ENCODE measurements at places on chromosomes 4 and X. TPM values are rescaled to one million over a fixed set of nuclear protein-coding genes. Genes with fewer than 3 reads are reported as not detected.
A peak's percentile ranks its signal among the peaks of the same experiment; 100 is the strongest.

LUZP4 gene
- total RNA-seq = not detected

PLP1 gene
- total RNA-seq = 9.3 TPM

TLR1 gene
- 26.6 TPM for total RNA-seq

CTAG1A gene
- not detected for total RNA-seq

- no peak for DNase-seq
- no peaks in the 10 kb centered on the region for H3K4me1 ChIP-seq
- H3K27ac ChIP-seq = no peak overlapping the region
- H3K4me3 ChIP-seq = no peak overlapping the region
- H3K36me3 ChIP-seq = no peaks in the 10 kb centered on the region
- H3K27me3 ChIP-seq = no peaks in the 10 kb centered on the region
These were observed 66.5 kb downstream of the MAMLD1 start for GRCh38 chrX:150429594-150429993.

GRCh38 chrX:30307466-30307865 lies 1.7 kb downstream of the NR0B1 start:
- no peaks in the 10 kb centered on the region for H3K36me3 ChIP-seq
- no peaks in the 10 kb centered on the region for H3K4me1 ChIP-seq
- no peak overlapping the region for H3K27ac ChIP-seq
- H3K4me3 ChIP-seq = no peak overlapping the region
- peaks cover 33% of the 10 kb centered on the region for H3K27me3 ChIP-seq

- H3K4me3 ChIP-seq = no peak overlapping the region
- no peaks in the 10 kb centered on the region for H3K27me3 ChIP-seq
- no peak for DNase-seq
- H3K36me3 ChIP-seq = no peaks in the 10 kb centered on the region
- H3K27ac ChIP-seq = no peak overlapping the region
- no peaks in the 10 kb centered on the region for H3K4me1 ChIP-seq
These were observed 90.8 kb downstream of the NAA11 start for GRCh38 chr4:79235095-79235494.

- H3K27ac ChIP-seq = no peak overlapping the region
- no peak overlapping the region for H3K4me3 ChIP-seq
- H3K4me1 ChIP-seq = no peaks in the 10 kb centered on the region
- DNase-seq = no peak
These were observed 395.0 kb downstream of the PCDH10 start for GRCh38 chr4:133544097-133544496.

- no peaks in the 10 kb centered on the region for H3K36me3 ChIP-seq
- no peaks in the 10 kb centered on the region for H3K27me3 ChIP-seq
- no peak overlapping the region for H3K27ac ChIP-seq
- H3K4me3 ChIP-seq = no peak overlapping the region
- peak; percentile 54 for DNase-seq
These were observed 29.9 kb downstream of the CLRN2 start for GRCh38 chr4:17544831-17545234.

GRCh38 chr4:100391086-100391485 lies 126.7 kb downstream of the EMCN start:
- no peak overlapping the region for H3K4me3 ChIP-seq
- H3K4me1 ChIP-seq = no peaks in the 10 kb centered on the region
- DNase-seq = no peak
- H3K36me3 ChIP-seq = no peaks in the 10 kb centered on the region
- no peaks in the 10 kb centered on the region for H3K27me3 ChIP-seq

- no peaks in the 10 kb centered on the region for H3K36me3 ChIP-seq
- no peaks in the 10 kb centered on the region for H3K4me1 ChIP-seq
- H3K4me3 ChIP-seq = no peak overlapping the region
- H3K27me3 ChIP-seq = no peaks in the 10 kb centered on the region
- no peak overlapping the region for H3K27ac ChIP-seq
These were observed 94.1 kb upstream of the GALNT7 start for GRCh38 chr4:173074501-173074946.

DNA sequence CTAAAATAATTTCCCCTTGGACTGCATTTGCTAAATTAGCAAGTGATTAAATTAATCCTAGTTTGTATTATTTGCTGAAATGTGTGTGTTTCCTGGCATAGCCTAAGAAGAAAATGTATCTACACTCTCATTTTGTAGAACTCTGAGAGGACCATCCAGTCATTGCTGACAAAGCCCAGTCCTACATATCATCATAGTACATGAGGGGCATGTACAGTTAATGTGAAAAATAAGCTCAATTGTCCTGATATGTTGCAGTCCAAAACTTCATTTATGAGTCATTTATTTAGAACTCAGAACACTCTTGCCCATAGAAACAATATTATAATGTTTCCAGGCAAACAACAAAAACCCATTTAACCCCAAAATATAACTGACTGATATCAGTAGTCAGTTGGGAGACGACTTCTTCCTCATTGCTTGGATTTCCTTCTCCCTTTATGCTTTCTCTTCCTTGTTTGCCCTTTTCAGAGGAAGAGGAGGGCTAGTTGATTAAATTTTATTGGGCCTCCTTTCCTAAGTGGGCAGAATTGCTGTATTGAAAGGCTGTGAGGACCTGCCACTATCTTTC lies 26.9 kb upstream of the BBS12 start:
- H3K4me3 ChIP-seq = no peak overlapping the region
- DNase-seq = no peak
- no peaks in the 10 kb centered on the region for H3K27me3 ChIP-seq
- no peak overlapping the region for H3K27ac ChIP-seq

DNA sequence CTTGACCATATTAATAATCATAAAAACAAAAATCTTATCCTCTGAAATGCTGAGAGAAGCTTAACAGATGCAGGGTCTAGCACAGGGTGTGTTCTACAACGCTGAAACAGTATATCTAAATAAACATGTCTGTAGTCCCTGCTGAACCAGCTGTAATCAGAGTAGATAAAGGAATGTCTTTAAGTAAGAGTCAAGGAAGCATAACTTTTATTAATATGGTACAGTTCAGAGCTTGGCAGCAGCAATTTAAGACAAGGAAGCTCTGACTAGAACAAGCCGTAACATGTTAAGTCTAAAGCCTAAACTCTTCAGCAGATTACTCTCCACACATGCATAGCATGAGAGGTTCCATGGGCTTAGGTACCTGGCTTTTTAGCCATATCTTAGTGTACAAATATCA lies 36.1 kb downstream of the NFKB1 start:
- DNase-seq = no peak
- no peak overlapping the region for H3K4me3 ChIP-seq
- H3K27me3 ChIP-seq = no peaks in the 10 kb centered on the region
- no peak overlapping the region for H3K27ac ChIP-seq
- peaks cover 6% of the 10 kb centered on the region for H3K36me3 ChIP-seq

DNA sequence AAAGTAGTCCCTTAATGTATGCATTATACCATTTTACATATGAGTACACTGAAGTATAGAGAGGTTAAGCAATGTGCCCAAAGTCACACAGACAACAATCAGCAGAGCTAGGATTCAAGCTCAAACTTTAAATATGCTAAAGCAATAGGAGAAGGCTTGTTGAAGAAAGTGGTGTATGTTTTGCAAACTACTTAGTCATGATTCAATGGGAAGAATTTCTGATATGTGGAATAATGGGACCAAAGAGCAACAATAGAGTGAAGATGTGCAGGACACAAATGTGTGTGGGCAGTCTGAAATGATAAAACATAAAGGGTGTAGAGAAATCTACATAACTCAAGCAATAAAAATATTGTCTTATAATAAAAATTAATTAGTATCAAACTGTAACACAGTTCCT lies 109.0 kb upstream of the ARSJ start:
- no peaks in the 10 kb centered on the region for H3K36me3 ChIP-seq
- H3K27ac ChIP-seq = no peak overlapping the region
- H3K4me3 ChIP-seq = no peak overlapping the region
- DNase-seq = no peak
- no peaks in the 10 kb centered on the region for H3K27me3 ChIP-seq

Data from lung (tissue), 17 donors.